ENCODE measurements at places on chromosomes 3 and 15.

GRCh38 chr3:101861212-101861788 lies 12.0 kb downstream of the NFKBIZ start:
- H3K4me3 ChIP-seq: no peak overlapping the region
- H3K27me3 ChIP-seq: no peaks in the 10 kb centered on the region
- H3K27ac ChIP-seq: no peak overlapping the region
- peaks cover 5% of the 10 kb centered on the region for H3K4me1 ChIP-seq
- peaks cover 36% of the 10 kb centered on the region for H3K36me3 ChIP-seq

DNA sequence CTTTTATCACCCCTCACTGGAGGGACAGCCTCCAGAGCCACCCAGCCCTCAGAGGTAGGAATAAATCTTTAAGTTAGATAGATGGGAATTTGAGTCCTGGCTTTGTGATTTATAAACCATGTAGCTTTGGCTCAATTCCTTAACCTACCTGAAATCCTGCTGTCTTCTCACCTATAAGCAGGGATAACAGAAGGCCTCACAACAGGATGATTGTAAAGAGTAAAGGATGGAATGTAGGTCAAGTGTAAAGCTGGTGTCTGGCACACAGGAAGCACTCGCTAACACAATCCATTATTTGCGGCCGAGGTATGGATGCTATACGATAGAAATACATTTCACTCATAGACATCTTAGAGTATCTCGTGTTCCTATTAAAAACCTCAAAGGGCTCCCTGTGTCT lies 162.9 kb upstream of the LRTM1 start:
- no peak for DNase-seq
- H3K36me3 ChIP-seq: no peaks in the 10 kb centered on the region
- no peak overlapping the region for H3K4me3 ChIP-seq
- H3K4me1 ChIP-seq: no peaks in the 10 kb centered on the region
- H3K27me3 ChIP-seq: no peaks in the 10 kb centered on the region

DNA sequence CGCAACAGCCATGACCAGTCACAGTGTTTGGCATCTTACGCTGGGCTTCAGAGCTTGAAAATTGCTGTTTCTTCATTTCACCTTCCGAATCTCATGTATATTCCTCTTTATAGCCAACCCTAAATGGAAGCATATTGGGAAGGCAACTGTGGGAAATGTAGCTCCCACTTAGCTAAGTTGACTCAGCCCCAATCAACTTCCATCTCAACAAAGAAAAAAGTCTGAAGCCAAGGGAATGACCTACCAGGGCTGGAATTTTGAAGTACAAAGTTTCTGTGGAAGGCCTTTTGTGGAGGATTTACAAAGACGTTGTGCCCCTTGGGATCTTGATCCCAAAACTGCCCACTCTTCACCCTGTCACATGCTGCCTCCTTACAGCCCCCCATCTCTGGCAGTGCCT lies 85.2 kb upstream of the OXTR start:
- H3K4me1 ChIP-seq: no peaks in the 10 kb centered on the region
- no peak overlapping the region for H3K4me3 ChIP-seq
- no peak overlapping the region for H3K27ac ChIP-seq
- no peaks in the 10 kb centered on the region for H3K27me3 ChIP-seq

DNA sequence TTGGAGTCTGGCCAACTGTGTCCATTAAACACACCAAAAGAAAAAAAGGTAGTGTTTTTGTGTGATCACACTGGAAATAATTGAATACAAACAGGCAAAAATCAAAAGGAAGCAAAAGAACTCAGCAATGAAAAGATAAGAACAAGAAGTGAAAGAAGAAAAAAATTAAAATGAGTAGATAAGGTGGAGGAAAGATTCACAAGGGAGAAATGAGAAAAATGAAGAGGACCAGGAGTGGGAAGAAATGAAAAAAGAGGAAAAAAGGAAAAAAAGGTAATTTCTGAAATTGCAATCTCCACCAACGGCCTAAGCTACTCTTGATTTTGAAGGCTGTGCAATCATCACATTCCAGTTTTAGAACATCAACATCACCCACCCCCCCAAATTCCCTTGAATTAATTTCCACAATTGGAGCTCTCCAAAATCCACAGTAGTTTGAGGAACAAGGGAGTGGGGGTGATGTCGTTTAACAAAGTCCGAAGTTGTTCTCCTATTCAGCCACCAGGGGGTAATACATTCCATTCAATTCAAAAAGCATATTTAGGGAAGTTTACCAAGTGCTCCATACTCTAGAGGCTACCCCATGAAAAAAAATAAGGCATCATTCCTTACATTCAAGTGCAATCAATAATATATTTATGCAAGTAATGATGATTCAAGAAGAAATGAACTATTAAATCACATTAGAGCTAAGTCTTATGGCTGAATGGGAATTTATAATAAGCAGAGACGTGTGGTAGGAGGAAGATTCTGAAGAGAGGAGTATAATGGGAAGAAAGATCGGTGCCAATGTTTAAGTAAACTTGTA lies 37.4 kb downstream of the ZNF860 start:
- H3K27me3 ChIP-seq: no peaks in the 10 kb centered on the region
- H3K4me3 ChIP-seq: no peak overlapping the region
- peak; percentile 54 for DNase-seq
- H3K36me3 ChIP-seq: no peaks in the 10 kb centered on the region

DNA sequence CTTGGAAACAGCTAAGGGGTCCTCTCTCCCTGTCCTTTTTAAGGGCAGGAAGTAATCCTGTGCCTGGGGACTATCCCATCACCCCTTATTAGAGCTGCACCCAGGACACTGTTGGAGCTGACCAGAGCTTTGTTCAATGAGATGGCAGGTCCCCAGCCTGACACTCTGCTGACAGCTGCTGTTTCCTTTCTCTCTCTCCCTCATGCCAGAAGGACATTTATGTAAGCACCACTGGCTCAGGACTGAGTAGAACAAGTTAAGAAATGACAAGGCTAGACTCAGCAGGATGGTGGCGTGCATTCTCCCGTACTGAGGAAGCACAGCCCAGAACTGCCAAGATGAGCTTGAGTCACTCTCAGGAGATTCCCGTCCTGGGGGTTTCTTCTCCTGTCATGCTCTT lies 17.3 kb downstream of the GJD2 start:
- H3K4me3 ChIP-seq: no peak overlapping the region
- no peak for DNase-seq
- peaks cover 84% of the 10 kb centered on the region for H3K27me3 ChIP-seq
- no peaks in the 10 kb centered on the region for H3K36me3 ChIP-seq
- H3K4me1 ChIP-seq: no peaks in the 10 kb centered on the region
- no peak overlapping the region for H3K27ac ChIP-seq

DNA sequence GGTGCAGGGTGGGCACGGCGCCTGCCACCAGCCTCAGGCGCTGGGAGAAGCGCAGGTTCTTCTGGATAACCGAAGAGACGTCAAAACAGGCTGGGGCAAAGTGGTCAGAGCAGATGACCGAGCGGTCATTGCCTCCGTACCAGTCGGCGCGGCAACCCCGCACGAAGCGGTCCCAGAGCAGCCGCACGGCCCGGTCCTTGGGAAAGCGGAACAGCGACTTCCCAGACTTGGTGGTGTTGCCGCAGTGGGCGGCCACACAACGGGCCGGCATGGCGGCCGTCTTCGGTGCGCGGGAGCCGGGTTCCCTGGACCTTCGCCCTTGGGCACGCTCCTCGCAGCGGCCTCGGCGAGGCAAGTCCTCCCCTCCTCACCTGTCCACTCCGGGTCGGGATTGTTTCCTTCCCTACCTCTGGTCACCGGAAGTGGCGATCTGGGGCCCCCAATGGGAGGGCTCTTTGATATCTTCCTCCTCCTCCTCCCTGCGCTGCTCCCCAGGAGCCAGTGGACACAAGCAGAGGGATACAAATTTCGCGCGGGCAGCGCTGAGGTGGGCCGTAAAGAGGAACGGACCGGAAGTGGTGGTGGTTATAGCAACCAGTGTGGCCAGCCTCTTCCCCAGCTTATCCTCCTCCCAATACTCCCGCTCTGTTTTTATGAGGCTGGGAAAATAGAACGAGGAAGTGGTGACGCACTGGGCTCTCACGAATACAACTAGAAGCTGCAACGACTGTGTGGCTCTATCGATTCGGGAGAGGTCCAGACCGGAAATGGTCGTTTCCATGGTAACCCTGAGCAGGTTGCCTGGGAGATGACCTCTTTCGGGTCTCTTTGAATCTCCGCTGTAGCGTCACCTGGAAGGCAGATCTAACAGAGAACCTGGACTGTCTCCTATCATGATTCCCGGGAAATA lies at the start of the genes LRRC49 and THAP10:
TSS of gene LRRC49 (plus strand) at position 825 of the 910 bp plus-strand sequence. CDS start at position 894, 69 bp downstream.
TSS of gene THAP10 (minus strand) at position 432 of the 910 bp plus-strand sequence. CDS start at position 271, 161 bp downstream.
- no peaks in the 10 kb centered on the region for H3K27me3 ChIP-seq
- H3K4me3 ChIP-seq: peak within 1 kb of the TSS; percentile 77
- peak; percentile 88 for DNase-seq
- H3K36me3 ChIP-seq: no peaks in the 10 kb centered on the region
- H3K4me1 ChIP-seq: peaks cover 12% of the 10 kb centered on the region

- no peak for DNase-seq
- no peaks in the 10 kb centered on the region for H3K36me3 ChIP-seq
- H3K27me3 ChIP-seq: no peaks in the 10 kb centered on the region
- H3K27ac ChIP-seq: no peak overlapping the region
- no peak overlapping the region for H3K4me3 ChIP-seq
Observed at GRCh38 chr3:22269831-22270230, 518.8 kb upstream of the ZNF385D start.

DNA sequence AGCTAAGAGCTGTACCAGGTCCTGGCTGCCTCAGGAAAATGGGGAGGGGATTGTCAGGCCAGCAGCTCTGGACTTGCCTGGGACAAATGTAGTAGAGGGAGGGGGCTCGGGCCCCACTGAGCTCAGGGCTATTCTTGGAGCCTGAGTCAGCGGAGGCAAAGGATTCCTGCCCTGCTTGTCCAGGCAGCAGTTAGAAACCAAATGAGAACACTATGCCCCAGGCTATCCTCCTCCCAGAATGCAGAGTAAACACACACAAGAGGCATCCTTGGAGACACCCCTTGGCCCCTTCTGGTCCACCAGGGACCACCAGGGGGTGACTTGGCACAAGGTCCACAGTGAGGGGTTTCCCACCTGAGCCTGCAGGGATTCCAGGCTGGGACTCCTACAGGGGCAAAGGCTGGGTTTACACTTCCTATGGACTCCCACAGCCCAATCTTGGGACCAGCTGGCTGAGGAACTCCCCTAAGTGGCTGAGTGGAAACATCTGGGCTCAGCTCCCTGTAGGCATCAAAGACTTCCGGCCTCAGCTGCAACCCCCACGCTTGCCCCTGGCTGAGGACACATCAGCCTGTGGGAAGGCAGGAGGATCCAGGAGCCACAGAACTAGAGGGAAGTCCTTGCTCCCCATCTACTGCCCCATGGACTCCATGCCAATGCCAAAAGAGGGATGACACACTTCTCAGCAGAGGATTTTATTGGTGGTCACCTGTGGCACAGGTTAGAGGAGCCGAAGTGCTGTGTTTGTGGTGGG lies 3.4 kb upstream of the COL7A1 start:
- H3K36me3 ChIP-seq: peaks cover 22% of the 10 kb centered on the region

- H3K27ac ChIP-seq: no peak overlapping the region
- H3K36me3 ChIP-seq: no peaks in the 10 kb centered on the region
- no peaks in the 10 kb centered on the region for H3K4me1 ChIP-seq
- no peak overlapping the region for H3K4me3 ChIP-seq
Observed at GRCh38 chr3:99578339-99578970, 59.9 kb upstream of the COL8A1 start.

DNA sequence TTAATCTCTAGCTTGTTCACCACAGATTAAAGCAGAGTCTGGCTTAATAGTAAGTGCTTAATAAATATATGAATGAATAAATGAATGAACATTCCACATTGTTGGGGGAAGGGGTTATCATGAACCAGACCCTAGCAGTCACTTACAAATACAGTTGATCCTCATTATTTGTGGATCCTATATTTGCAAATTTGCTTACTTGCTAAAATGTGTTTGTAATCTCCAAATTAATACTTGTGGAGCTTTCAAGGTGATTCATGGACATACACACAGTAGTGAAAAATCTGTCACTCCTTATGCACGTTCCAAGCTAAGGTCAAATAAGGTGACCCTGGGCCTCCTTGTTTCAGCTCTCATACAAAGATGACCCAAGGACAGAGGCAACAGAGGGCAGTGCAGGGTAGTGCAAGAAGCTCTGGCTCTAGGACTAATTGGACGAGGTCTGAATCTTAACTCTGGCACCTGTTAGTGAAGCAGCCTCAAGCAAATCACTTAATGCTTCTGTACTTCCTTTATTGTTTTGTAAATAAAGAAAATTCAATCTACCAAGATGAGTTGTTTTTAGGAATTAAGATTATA lies 112.8 kb upstream of the C2CD4B start:
- no peak overlapping the region for H3K27ac ChIP-seq
- H3K36me3 ChIP-seq: no peaks in the 10 kb centered on the region
- DNase-seq: no peak
- no peak overlapping the region for H3K4me3 ChIP-seq

GRCh38 chr3:178491751-178492150 lies 44.5 kb upstream of the KCNMB2 start:
- no peaks in the 10 kb centered on the region for H3K36me3 ChIP-seq
- H3K4me3 ChIP-seq: no peak overlapping the region
- H3K27me3 ChIP-seq: no peaks in the 10 kb centered on the region
- DNase-seq: no peak

- no peaks in the 10 kb centered on the region for H3K4me1 ChIP-seq
- DNase-seq: no peak
- H3K36me3 ChIP-seq: no peaks in the 10 kb centered on the region
- no peaks in the 10 kb centered on the region for H3K27me3 ChIP-seq
- H3K27ac ChIP-seq: no peak overlapping the region
Observed at GRCh38 chr15:57385923-57386390, 9.7 kb downstream of the CGNL1 start.

- no peak overlapping the region for H3K27ac ChIP-seq
- no peak for DNase-seq
- H3K27me3 ChIP-seq: no peaks in the 10 kb centered on the region
- H3K4me1 ChIP-seq: peaks cover 9% of the 10 kb centered on the region
- H3K36me3 ChIP-seq: no peaks in the 10 kb centered on the region
Observed at GRCh38 chr15:101091080-101092017, 160.5 kb downstream of the CHSY1 start.

GRCh38 chr3:167705840-167706239 lies 28.9 kb downstream of the PDCD10 start:
- H3K36me3 ChIP-seq: no peaks in the 10 kb centered on the region
- no peaks in the 10 kb centered on the region for H3K27me3 ChIP-seq
- no peak overlapping the region for H3K27ac ChIP-seq
- DNase-seq: no peak

- no peak overlapping the region for H3K4me3 ChIP-seq
- H3K27ac ChIP-seq: no peak overlapping the region
- H3K27me3 ChIP-seq: no peaks in the 10 kb centered on the region
- H3K4me1 ChIP-seq: peaks cover 25% of the 10 kb centered on the region
- no peak for DNase-seq
- no peaks in the 10 kb centered on the region for H3K36me3 ChIP-seq
Observed at GRCh38 chr3:182913889-182914288, 66.4 kb downstream of the DCUN1D1 start.

- H3K27me3 ChIP-seq: no peaks in the 10 kb centered on the region
- no peak for DNase-seq
- peaks cover 5% of the 10 kb centered on the region for H3K4me1 ChIP-seq
- no peaks in the 10 kb centered on the region for H3K36me3 ChIP-seq
- no peak overlapping the region for H3K4me3 ChIP-seq
- no peak overlapping the region for H3K27ac ChIP-seq
Observed at GRCh38 chr3:177618873-177619733, 421.8 kb upstream of the TBL1XR1 start.
